Stimulated activated CD8-positive, alpha-beta memory T cell treated with anti-CD3 and anti-CD28 coated beads, Interleukin-7, amount 100 ng/mL, for 1 hour (primary cell): ENCODE measurements at places on chromosomes 16 and 17.

GRCh38 chr17:62587554-62587953, 39.9 kb upstream of the MRC2 start:
- DNase-seq, result no peak

DNA sequence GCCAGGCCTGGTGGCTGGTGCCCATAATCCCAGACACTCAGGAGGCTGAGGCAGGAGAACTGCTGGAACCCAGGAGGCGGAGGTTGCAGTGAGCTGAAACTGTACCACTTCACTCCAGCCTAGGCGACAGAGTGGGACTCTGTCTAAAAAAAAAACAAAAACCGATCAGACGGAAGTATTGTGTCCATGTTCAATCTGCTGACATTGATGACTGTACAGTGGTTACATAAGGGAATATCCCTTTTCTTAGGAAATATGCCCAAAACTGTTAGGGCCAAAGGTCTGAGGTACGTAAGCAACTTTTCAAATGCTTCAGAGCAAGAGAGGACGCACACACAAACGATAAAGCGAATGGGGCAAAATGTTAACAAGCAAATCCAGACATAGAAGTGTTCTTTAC, 69.8 kb upstream of the DNAH17 start:
- no peak for DNase-seq

DNA sequence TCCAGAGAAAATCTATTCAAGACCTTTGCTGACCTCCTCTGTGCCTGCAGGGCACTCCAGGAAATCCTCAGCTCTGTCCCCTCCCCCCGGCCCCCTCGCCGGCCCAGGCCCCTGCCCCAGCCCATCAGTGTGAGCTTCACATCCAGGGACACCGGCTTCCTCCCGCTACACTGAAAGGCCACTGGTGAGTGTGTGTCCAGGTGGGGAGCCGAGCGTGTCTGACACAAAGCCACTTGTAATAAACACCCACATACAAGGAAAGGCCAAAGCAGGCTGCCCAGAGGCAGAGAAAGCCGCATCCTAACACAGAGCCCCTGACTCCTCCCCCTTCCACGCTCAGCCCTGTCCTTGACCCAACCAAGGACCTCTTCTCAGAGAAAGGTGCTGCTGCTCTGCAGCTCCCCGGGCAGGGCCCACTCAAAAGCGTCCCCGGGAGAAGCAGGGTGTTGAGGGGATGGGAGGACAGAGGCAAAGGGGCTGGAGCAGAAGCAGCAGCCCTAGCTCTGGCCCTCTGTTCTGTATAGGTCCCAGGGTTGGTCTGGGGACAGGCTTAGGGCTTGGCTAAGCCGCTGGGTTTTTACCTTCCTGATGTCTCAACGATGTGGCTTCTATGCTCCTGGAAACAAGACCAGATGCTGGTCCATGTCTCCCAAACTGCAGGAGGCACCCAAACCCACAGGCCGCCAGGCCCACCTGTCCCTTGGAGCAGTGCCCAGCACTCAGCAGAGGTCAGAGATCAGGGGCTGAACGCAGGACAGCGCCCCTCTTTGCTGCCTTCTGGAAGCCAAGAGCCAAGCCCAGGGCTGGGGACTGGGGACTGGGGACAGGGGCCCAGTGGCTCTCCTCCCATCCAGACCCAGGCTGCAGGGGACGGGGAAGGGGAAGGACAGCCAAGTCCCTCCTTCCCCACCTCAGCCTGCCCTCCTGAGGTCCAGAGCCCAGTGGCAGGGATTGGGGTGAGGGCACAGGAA, 15.3 kb downstream of the MNT start:
- DNase-seq, result no peak

DNA sequence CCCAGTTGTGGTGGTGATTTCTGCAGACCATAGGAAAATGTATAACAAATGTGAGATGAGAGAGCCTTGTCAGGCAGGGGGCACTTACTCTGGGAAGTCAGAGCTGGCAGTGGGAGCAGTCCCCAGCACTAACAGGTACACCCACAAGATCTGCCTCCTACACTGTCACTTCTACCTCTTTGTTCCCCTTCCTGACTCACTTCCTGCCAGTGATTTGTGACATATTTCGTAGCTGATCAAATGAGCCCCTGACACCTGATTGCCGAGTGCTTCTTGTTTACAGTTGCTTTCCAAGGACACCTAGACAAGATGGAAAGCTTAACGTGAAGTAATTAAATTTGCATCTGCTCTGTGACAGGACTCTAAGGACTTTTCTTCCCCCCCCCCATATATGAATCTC, 40.5 kb downstream of the FTO start:
- DNase-seq, result no peak

DNA sequence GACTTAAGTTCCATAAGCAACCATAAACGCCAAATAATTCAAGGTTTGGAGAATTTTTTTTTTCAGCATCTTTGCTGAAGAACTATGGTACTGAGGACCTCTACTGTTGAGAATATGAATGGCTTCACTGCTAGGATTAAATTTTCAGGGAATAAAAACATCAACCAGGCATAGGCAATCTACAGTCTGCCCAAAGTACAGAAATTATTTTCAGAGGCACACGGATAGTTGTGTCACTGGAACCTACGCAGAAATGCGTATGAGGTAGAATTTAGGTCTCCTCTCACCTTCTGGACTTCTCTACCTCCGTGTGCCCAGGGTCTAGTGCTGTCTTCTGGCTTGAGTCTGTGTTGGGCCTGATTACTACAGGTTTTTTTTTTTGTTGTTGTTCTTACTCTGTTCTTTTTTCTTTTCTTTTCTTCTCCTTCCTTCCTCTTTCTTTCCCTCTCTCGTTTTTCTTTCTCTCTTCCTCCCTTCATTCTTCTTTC, 39.7 kb downstream of the NACA2 start:
- no peak for DNase-seq

DNA sequence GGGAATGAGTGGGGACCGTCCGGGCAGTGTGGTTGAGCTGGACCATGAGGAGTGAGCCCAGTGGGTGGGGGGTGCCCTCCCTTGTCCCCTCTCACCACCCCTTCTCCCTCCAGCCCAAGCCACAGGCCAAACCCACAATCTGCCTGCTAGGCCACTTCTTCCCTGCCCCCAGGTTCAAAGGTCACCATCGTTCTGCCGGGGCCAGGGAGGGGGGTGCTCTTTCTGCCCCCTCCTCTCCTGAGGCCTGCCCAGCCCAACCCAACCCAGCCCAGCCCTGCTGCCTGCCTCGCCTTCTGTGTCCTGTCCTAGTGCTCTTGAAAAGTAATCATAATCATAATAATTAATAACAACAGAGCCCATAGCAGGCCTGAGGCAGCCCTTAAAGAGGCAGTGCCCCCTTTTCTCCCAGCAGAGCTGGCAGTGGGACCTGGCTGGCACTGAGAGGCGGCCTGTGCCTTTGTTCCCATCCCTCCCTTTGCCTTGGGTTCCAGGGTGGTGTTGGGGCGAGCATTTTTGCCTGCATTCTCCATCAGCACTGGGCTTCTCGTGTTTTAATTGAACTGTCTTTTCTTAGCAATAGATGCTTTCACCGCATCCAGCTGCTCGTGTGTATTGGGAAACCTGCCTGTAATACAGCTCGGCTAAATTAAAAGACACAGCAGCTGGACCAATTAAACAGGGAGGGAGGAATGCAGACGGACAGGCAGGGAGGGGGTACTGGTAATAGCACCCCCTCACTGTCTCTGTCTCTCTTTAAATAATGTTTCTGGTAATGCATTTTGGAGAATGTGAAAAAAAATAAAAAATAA, 46.8 kb downstream of the SREBF1 start:
- DNase-seq, result no peak

GRCh38 chr17:5591966-5592365, 7.7 kb upstream of the NLRP1 start:
- DNase-seq, result no peak

- no peak for DNase-seq
These were observed 140.1 kb downstream of the CLEC16A start for GRCh38 chr16:11084484-11084875.

- no peak for DNase-seq
These were observed 41.5 kb downstream of the SOCS3 start for GRCh38 chr17:78318407-78318806.

GRCh38 chr16:7113395-7113794, 219.2 kb upstream of the RBFOX1 start:
- DNase-seq, result no peak

DNA sequence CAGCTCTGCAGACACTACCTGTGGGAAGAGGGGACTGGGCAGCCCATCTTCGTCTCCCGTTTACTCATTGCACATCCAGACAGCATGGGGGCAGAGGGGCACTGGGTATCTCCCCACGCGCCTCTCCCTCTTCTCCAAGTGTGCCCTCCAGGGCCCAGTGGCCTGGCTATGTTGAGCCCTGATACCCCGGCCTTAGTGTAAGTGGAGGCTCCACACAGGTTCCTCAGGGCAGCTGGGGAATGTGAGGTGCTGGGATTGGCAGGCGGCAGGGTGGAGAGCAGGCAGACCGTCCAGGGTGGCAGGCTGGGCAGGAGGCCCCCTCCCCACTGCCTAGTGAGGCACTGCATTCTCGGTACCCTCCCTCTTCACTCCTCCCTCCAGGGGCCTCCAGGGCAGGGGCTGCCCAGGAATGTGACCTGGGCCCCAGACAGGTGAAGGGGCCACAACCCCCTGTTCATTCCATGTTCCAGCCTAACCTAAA, 13.2 kb upstream of the NAGLU start:
- DNase-seq, result no peak

DNA sequence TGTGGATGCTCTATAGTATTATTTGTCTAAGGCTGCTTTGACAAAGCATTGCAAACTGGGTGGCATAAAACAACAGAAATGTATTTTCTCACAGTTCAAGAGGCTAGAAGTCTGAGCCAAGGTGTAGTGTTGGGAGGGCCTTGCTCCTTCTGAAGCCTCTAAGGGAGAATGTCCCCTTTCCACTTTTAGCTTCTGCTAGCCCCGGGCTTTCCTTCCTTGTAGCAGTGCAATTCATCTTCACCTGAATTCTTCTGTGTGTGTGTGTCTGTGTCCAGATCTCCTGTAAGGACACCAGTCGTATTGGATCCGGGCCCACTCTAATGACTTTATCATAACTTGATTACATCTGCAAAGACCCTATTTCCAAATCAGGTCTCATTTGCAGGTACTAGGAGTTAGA, 18.1 kb downstream of the KCNJ16 start:
- no peak for DNase-seq

- no peak for DNase-seq
These were observed 71.2 kb downstream of the OMG start for GRCh38 chr17:31225831-31226230.

DNA sequence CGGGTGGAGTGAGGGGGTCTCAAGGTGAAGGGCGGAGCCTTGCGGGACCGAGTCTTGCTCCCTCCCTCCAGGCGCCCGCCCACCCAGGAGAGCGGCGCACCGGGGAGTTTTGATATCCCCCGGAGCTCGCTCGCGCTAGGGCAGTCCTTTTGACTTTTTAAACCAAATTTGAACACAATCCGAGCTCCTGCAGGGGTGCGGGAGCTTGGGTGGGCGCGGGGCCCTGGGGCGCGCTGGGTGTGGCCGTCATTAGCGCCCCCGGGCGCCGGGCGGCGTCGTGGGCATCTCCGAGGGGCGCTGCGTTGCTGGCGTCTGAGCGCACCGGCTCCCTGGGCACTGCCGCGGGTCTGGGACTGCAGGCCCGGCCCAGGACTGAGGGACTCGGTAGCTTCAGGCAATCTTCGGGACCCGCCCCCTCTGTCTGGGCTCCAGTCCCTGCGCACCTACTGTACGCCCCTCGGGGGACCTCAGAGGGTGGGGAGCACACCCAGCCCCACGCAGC, 10.9 kb downstream of the MAF start:
- DNase-seq, result no peak

- DNase-seq, result no peak
These were observed 43.8 kb upstream of the ENDOV start for GRCh38 chr17:80371196-80371595.

DNA sequence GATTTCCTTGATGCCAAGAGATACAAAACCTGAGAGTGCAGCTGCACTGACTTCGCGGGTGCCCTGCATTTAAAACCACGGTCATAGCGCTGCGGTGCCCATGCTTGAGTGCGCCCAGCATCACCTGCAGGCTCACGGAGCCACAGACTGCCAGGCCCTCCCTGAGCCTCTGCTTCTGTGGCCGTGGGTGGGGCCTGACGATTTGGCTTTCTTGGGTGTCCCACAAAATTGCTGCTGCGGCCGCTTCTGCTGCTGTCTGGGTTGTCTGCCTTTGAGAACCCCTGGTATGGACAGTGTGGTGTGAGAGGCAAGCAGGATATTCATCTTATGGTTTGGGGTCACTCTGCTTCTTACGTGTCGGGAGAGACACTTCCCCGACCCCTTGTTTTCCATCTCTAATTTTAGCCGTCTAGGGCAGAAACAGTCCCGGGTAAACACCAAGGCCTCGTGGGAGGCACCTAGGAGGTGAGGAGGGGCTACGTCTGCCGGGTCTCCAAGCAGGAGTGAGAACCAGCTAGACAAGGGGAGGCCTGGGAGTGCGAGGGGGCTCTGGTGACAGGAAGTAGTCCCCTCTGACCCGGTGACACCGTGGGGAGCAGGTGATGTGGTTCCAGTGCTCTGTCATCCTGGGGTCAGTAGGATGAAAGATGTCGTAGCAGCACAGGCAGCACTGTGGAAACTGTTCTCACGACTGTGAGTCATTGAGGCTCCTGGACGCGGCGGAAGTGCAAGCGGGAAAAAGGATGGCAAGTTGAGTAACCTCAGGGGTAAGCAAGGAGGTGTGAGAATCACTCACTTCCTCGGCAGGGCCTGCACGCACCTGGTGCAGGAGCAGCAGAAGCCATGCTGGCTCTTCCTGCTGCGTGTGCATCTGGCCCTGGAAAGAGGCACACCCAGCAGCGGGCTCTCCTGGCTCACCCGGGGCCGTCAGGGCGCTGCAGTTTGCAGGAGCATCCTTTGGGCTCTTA, 176.3 kb downstream of the RPTOR start:
- peak; percentile 27 for DNase-seq

DNA sequence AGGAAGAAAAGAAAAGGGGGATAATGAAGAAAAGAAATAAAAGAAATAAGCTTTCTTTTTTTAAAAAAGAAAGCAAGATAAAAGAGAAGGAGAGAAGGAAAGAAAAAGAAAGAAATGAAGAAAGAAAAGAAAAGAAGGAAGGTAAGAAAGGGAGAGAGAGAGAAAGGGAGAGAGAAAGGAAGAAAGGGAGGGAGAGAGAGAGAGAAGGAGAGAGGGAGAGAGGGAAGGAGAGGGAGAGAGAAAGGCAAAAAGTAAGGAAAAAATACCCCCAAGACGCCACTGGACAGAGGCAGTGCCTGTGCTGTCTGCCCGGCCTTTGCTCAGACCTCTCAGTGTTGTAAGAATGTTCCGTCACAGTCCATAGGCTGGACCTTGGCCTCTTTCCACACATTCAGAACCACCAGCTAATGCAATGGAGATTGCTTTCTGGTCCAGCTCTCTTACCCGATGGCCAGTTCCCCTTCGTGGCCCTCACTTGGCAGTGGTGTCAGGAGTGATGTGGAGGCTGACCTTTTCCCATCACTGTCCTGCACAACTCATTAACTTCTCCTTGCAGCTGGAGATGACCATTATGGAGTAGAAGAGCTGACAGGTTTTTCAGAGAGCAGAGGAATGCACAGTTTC, 14.3 kb upstream of the HNF1B start:
- no peak for DNase-seq

GRCh38 chr17:55830699-55831471, 80.0 kb downstream of the PCTP start:
- DNase-seq, result no peak

DNA sequence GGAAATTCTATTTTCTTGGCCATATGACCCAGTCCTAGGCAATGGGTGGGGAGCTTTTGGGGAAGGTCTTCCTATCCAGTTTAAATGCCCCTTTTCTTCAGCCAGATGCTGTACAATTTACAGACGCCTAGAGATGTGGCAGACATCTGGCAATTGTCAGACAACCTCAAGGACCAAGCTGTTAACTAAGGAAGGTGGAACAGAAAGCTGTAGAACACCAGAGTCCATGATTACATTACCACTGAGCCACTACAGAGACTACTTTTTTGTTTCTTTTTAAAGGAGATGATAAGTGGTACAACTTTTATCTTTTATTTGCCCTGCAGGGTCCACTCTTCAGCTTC, 21.1 kb upstream of the CORO6 start:
- no peak for DNase-seq
